ENCODE measurements at places on chromosomes 4 and X.

DNA sequence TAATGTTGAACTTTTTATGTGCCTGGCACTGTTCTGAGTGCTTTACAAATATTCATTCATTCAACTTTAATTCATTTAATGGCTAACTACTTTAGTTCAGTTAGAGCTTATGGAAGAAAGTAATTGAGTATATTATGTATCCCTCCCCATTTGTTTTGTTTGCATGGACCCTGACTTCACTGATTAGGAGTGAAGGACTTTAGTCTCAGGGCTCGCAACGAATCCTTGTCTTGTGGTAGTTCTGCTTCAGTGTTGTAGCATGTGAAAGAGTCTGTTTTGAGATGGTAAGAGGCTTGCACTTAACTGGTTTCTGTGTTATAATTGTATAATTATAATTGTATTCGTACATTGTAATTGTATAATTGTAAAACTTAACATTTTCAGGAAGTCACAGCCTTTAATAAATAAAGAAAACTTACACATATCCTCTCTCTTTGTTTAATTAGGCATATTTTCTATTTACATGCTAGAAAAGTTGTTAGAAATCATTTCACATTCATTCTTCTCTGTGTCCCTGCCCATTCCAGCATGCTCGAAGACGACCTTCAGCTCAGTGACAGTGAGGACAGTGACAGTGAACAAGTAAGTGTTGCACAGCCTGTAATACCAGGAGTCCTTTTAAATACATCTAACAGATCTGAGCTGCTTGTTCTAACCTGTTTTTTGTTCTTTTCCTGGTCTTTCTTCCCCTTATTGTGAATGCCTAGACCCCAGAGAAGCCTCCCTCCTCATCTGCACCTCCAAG is 115.1 kb downstream of the KLHL8 start:
- DNase-seq: no peak

DNA sequence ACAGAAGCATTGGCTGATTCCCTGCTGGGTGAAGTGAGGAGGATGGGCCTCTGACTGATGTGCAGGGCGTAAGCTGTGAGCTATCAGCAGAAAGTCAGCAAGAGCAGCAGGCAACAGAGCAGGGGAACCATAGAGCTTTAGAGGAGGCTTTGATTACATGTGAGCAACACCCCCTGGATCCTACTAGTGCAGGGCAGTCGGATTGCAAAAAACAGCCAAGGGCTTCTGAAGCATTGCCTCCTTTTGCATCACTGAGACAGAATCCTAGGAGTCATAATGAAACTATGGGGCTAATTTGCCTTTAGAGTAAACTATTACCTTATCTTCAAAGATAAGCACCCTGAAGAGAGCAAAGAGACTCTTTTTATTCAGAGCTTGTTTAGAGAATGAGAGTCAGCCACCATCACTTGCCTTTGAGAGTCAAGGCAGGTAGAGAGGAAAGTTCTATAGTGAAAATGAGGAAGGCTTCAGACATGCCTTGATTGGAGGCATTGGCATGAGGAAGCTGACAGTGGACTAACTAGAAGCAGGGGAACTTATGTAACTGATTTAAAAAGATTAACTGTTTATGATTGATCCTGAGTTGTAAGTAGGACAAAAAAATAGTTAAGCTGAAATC is 420.3 kb downstream of the PDHA2 start:
- DNase-seq: no peak

GRCh38 chr4:168880811-168881595 is 129.1 kb downstream of the CBR4 start:
- DNase-seq: no peak

- no peak for DNase-seq
These were observed 1.3 kb upstream of the CITED1 start for GRCh38 chrX:72306851-72307645.

DNA sequence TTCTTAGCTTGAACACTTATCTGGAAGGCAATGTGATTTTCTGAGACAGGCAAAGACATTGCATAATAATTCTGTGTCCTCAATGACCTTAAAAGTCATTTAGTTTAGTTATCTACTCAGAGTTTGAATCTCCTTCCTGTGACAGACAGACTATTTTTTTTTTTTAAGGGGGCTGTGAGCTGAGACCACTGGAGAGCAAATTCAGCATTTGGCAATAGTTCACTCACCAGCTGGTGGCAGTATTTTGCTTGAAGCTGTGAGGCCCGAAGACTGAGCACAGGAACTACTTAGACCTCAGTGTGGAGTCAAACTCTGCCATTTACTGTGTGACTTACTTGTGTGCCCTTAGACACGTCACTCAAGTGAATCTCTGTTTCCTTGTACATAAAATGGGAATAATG is 22.9 kb upstream of the CPE start:
- no peak for DNase-seq

GRCh38 chrX:82627568-82627967 is 880.5 kb upstream of the POU3F4 start:
- no peak for DNase-seq

DNA sequence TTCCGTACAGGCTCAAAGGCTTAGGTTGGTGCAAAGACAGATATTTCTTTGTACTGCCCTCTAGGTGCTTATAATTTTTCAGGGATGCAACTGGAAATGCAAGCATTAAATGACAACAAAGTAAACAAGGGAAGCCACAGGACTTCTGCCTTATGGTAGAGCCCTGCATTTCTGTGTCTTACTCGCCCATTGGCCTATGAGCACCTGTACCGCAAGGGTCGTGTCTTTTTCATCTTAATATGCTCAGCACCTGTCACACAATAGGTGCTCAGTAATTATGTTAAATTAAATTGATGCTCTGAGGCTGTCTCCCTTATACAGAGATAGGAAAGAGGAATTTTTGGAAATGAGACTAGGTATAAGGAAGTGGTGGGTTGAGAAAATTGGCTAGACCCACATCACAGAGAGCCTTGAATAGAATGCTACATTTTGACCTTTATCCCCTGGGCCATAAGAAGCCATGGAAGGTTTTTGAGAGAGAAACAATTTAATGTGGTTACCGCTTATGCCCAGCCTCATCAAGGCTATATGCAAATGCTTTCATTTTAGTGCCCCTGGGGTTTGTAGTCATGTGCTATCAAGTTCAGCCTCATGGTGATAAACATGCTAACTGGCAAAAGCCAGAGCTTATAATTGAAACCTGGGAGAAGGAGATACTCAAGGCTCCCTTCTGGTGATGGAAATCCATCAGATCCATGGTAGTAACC is 16.3 kb downstream of the VSIG4 start:
- DNase-seq: no peak

GRCh38 chrX:19604375-19604774 is 89.1 kb upstream of the MAP3K15 start:
- no peak for DNase-seq

- DNase-seq: no peak
These were observed 3.6 kb downstream of the SMIM10L2A start for GRCh38 chrX:135425026-135425965.

DNA sequence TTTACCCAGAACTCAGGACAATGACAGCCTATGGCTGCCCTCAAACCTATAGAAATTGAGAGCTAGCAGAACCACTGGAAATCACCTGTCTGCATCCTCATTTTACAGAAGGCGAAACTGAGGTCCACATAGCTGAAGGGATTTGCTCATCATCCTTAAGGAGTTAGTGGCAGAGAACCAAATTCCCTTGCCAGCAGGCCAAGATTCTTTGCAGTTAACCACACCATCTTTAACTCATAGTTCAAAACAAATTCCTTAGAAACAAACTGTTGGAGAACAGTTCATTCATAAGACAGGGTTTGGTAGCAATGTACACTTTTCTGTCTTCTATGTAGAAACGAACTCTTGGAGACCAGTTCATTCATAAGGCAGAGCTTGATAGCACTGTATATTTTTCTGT is 37.9 kb upstream of the RAP2C start:
- DNase-seq: no peak

GRCh38 chr4:69749771-69750170 is 10.6 kb downstream of the SULT1B1 start:
- no peak for DNase-seq

DNA sequence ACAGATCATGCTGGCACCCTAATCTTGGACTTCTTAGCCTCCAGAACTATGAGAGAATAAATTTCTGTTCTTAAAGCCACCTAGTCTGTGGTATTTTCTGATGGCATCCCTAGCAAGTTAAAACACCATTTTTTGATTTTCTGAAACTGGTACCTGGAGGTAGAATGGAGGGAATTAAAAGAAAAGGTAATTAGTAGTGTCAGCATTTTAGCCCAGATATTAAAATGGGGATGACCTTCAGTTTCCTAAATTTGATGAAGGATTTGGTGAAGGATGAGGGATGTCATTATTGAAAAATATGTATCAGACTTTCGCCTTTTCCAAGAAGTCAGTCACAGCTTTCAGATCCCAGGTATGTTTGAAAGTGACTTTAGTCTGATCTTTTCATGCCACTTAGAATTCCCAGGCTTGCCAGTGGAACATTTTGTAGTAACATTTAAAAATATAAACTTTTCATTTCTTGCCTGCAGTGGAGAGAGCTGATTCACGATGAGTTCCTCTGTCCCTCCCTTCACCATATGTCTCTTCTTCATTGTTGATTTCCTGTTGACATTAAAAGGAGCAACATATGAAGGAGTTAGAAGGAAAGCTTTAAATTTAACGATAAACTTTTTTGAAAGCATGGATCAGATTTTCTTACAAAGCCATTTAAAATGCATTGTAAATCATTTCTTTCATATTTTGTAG is 169.4 kb downstream of the SLIT2 start:
- no peak for DNase-seq

DNA sequence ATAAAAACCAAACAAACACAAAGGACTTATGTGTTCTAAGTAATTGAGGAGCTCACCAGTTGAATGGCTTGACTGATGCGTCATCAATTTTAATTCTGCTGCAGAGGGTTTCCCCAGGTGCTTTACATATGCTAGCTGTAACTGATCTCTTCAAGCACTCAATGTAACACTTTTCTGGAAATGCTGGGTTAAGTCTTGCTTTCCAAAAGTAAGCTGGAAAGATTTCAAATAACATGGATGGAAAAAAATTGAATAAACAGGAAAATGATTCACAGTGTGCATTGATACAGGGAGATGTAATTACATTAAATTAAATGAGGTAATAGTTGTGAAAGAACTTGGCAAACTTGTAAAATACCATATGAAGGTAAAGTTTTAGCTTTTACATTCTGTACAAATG is 186.7 kb upstream of the WDFY3 start:
- no peak for DNase-seq

- no peak for DNase-seq
These were observed 1.0 kb downstream of the NHSL2 start for GRCh38 chrX:71911731-71912050.

- no peak for DNase-seq
These were observed 548.7 kb upstream of the DIPK2B start for GRCh38 chrX:45749375-45749774.

DNA sequence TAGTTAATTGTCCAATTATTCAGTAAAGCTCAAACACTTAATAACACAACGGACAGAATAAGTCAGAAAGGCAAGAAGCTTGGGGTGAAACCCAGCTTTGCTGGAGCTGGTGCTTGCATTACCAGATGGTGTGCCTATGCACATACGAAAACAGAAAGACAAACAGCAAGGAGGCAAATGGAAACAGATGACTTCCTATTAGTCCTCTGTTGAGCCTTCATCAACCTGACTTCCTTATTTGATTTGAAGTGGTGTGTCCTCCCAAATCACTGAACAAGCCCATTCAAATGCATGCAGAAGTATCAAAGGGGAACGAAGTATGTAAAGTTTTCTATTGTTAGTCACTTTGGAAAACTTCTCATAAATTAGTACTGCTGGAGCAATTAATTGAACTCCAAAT is 166.2 kb downstream of the ATP10D start:
- no peak for DNase-seq

DNA sequence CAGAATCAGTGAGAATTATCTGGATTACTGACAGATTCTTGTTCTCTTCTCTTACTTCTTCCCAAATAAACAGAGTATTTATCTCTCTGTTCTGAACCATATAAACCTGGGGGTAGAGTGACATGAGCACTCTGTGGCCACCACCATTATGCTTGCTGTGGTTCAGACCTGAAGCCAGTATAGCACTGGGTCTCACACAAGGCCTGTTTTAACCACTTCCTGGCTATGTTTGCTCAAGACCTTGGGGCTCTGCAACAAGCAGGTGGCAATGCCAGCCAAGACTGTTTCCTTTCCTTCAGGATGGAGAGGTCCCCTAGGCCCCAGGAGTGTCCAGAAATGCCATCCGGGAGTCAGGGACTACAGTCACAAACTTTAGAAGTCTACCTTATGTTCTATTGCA is 21.7 kb upstream of the HEPH start:
- no peak for DNase-seq

DNA sequence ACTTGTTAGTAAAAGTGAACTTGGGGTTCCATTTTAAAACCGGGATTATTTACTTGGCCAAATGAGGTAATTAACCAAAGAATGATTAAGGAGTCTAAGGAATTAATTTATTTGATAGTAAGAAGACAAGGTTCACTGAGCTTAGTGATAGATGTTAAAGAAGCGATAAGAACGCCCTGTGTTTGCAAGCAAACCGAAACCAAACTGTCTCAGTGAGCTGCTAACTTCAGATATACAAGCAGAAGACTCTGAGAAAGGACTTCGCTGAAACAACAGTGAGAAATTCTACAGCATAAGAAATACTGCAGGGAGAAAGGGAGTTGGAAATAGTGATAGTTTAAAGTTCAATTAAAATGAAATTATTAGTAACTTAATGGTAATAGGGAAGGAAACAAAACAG is 37.6 kb upstream of the SHISA3 start:
- no peak for DNase-seq

DNA sequence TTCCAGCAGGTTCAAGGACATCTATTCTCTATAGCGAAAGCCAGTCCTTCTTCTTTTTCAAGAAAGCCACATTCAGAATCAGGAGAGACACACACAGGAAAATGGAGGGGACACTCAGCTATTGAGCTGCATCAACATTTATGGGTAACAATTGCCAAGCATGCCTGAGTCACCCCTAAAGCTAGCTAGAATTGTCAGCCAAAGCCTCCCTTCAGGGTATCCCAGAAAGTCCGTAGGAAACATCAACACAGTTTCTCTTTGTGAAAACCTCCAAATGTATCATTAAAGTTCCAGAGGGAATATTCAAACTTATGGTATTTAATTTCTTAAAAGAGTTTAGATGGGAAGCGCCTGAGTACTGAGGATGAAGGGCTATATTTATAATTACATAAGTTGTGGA is 331.1 kb upstream of the SLC7A11 start:
- DNase-seq: no peak

- peak; percentile 15 for DNase-seq
These were observed at the start of gene FGF2 for GRCh38 chr4:122826553-122827257. TSS of gene FGF2 (plus strand) at chr4:122826831. CDS start at chr4:122827175, 344 bp downstream.

DNA sequence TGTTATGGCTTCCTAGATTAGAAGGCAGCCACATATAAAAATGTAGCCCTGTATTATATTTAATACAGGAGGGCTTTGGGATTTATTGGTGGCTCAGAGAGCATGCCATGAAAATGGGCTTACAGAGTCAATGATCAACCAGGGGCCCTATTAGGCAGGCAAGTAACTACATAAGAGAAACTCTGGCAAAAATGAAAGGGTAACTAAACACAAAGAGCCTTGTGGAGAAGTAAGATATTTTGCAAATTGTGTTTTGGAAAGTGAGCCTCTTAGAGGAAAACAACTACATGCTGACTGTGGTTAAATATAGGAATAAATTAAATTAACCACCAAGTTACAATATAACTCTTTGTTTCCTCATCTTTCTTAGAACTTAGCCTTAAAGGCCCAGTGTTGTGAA is 5.5 kb downstream of the SAT1 start:
- no peak for DNase-seq

GRCh38 chr4:8331575-8331955 is 62.0 kb downstream of the HTRA3 start:
- no peak for DNase-seq

- no peak for DNase-seq
These were observed 446.9 kb downstream of the BCOR start for GRCh38 chrX:39650768-39651347.
